ENCODE measurements at places on chromosomes 7 and 10.

DNA sequence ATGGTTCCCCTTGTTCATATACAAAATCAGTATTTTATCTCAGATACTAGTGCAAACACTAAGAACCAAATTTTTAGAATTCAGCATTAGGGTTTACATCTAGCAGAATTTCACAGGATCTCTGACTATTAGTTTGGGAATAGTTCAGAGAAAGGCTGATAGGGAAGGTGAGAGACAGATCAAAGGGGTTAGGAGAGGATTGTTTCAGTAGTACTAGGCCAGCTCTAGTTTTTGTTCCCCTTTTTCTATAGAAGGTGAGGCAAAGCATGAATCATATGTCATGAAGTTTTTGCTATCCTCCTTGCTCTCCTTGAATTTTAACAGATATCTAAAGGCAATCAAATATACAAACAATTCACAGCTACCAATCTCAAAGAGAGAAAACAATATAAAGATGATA lies 26.1 kb upstream of the CTNNA3 start:
- no peak for DNase-seq

- no peak for DNase-seq
Measured at GRCh38 chr10:119478111-119478802, 64.3 kb downstream of the RGS10 start.

GRCh38 chr10:43409385-43410109 lies 561 bp upstream of the HNRNPF start:
- peak; percentile 42 for DNase-seq

GRCh38 chr7:128108129-128108528 lies 76.9 kb upstream of the LRRC4 start:
- no peak for DNase-seq

- DNase-seq = no peak
Measured at GRCh38 chr10:59878289-59878688, 28.1 kb downstream of the CCDC6 start.

DNA sequence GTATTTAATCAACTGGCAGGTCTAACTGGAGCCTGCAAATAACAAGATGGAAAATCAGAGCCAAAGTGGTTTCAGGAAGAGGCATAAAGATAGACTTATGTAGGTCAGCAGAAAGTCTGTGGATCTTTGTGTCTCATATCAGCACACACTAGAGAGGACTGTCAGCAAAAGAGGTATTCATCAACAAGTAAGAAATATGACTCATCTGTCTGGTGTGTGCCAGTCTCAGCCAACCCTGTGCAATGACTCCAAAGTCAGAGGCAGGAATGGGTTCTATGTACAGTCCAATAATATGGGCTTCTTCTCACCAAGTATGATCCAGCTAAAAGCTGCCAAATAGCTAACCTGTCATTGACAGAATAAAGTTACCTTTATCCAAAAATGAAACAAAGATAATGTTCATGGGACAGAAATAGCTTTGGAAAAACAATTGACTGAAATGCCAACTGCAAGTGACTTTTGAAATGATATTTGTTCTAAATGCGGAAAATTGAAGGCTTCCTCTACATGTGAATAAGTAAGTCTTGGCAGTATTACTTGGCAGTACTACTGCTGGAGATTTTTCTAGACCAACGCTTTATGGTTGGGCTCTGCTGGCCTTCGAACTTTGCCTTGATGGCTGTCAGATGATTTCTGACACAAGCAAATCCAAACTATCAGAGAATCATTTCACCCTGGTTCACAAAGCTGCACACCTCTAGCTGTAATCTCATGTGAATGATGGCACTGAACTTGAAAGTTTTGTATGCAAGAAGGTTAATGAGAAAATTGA lies 272.3 kb upstream of the SEMA3C start:
- no peak for DNase-seq

DNA sequence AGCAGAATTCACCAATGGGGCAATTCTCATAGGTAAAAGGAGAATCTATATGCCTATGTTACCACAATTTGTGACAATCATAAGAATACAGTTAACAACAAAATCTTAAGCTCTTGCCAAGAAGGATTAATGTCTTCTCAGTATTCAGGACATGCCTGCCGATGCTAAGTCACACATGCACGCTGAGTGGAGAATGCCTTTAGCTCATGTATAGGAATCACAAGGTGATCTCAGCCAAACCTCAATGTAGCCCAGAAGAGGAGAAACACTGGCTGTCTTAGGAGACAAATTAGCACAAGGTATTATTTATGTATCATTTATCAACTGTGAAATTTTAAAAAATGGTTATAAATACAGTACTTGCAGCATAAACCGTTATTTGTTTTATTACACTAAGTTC lies 2.7 kb downstream of the HTR7 start:
- DNase-seq = no peak

DNA sequence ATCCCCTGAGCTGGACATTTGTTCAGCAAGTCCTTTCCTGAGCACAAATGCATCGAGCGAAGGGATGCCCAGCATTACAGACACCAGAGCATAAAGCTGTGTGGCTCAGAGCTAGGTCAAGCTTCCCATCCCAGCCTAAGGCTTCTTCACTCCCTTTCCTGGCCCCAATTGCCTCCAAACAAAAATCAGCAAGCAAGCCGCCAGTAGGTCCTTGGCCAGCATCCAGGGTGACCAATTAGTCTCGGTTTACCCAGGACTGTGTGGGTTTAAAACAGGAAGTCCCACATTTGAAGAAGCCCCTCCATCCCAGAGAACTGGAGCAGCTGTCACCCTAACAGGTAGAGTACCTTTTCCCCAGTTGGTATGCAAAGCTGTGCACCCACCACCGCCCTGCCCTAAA lies 51.2 kb downstream of the PRKAG2 start:
- no peak for DNase-seq

DNA sequence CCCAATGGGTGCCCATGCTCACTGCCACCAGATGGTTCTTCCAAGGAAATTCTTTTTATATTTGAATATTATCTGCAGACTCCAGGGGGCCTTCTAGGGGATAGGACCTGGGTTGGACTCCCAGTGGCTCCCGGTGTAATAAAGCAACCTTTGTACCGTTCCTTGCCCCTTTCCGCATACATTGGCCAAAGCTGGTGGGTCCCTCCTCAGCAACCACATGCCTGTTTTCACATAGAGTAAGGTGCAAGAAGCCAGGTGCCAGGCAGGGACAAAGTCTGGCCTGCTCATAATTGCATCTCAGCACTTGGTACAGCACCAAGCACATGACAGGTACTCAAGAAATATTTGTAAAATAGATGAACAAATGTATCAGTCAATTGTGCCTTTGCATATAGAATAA lies 46.4 kb upstream of the PPP1R3C start:
- no peak for DNase-seq

- DNase-seq = no peak
Measured at GRCh38 chr10:79331226-79331625, 16.0 kb upstream of the PPIF start.

DNA sequence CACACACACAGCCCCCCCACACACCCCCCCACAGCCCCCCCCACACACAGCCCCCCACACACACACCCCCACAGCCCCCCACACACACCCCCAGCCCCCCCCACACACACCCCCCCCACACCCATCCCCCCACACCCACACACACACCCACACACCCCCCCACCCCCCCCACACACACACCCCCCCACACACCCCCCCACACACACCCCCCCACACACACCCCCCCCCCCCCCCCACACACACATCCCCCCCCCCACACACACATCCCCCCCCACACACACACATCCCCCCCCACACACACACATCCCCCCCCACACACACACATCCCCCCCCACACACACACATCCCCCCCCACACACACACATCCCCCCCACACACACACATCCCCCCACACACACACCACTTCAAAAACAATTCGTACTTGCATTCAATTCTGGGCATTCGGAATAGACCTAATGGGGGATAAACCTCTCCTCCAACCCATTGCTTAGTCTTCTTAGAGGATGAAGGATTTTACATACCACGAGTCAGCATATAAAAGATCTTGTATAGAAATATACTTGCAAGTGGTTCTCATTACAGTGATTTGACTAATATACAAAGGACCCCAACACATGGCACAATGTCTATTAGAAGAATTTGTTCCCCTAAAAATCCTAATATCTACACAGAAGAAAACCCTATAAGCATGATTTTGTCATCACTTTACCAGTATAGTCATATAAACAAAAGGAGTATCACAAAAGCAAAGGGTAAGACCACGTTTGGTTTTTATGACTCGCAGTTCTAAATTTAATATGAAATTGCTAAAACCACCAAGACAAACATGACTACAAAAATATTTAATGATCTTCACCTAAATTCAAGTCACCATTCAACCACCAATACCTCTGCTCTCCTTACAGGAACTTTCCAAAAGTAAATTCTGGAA lies 80.9 kb downstream of the DIP2C start:
- DNase-seq = no peak

- no peak for DNase-seq
Measured at GRCh38 chr10:119461380-119461779, 81.1 kb downstream of the RGS10 start.

DNA sequence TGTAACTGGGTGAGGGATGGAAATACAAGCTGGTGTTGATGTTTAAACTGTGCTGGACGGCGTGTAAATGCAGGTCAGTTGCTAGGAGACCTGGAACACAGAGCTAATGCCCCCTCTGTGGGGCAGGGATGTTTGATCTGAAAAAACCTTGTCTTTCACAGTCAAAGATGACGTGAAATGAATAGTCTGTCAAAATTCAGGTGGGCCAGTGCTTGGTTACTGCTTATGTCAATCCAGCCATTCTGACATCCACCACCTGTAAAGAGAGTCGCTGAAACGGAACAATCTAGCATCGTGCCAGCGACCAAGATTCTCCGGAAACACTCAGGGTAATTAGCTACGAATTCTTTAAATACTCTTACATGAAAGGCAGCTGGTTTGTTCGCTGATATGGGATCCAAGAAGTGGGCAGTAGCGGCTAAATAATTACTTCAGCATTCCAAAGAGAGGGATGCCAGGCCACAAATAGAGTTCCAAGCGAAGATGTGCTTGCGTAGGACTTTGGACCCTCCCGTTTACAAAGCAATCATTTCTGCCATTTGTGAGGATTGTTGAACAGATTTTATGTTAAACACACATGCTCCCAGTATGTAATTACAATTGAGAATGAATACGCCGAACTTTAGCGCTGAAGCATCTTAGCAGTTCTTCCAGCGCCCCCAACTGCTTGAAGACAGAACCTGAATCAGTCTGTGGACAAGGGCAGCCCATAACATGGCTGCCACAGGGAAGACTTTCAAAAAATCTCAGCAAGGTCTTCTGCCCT lies 7.3 kb upstream of the ASB4 start:
- no peak for DNase-seq

GRCh38 chr10:60757420-60757895 lies 20.8 kb upstream of the CDK1 start:
- no peak for DNase-seq

DNA sequence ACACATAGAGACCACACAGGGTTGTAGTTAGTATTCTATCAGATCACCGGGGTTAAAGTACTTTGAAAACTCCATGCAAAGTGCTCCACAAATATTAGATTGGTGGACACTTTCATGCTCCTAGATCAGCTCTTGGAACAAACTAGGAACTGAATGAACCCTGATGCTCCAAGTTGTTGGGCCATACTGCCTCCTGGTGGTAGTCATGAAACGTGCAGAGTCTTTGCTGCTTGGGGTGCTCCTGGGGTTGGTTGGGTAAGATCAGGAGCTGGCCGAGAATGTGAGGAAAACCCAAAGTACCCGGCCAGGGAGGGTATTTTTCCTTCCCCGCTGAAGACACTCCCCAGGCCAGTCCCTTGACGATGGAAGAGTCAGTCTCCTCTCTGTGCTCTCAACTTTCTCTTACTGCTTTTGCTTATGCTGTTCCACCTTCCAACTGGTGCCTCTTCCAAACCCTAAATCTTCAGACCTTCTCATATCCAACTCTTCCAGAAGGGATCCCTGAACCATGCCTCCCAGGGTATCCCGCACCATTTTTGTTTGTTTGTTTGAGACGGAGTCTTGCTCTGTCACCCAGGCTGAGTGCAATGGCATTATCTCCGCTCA lies 918 bp upstream of the RPEL1 start:
- peak; percentile 23 for DNase-seq

GRCh38 chr7:41503438-41503837 lies 199.5 kb downstream of the INHBA start:
- no peak for DNase-seq

- DNase-seq = no peak
Measured at GRCh38 chr7:121330053-121330833, 1.4 kb downstream of the WNT16 start.

DNA sequence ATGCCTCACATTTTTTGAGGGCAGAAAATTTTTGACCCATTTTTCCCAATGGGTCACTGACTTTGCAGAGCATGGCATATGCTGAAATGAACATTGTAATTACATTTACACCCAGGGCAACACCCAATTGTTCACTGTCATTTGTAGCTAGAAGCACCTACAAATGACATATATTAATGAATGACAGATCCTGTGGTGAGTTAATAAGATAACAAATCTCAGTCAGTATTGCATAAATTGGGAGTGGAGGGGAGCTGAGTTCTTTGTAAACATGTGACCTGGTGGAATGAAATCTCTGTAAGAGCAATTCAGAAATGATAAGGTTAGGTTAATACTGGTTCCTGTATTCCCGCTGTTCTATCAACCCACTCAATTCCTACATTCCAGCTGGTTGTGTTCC lies 255.1 kb upstream of the LRRN3 start:
- no peak for DNase-seq

- peak; percentile 24 for DNase-seq
Measured at GRCh38 chr7:17939606-17940301, 540 bp downstream of the SNX13 start.

DNA sequence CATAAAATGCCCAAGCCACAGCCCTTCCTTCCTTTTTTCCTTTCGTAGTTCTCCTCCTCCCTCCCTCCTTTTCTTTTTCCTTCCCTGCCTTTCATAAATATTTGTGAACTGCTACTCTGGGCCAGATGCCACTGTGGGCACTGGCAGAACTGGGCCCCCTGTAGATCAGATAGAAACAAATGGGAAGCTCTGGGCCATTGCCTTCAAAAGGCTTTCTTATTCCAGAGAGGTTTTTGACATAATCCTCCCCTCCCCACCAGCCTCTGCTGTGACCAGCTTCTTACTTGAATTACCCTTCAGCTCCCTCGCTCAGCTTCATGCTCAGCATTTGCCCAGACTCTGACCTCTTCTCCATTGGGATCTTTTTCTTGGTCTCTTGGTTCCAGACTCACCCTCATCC lies 886.8 kb downstream of the LRMDA start:
- DNase-seq = no peak

DNA sequence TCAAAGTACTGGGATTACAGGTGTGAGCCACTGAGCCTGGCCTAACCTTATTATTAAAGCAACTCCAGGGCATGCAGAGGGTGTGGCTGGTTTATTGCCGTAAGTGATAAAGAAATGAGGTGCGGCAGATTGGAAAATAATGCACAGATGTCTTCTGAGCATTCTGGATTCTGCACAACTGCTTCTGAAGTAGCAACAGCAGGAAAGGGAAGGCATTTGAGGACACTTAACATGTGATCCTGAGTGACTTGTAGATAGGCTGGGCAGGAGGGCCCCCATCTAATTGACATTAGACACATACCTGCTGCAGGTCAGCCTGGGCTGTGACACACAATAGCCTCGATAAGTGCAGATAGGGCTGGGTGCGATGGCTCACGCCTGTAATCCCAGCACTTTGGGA lies 5.6 kb downstream of the RHBDD2 start:
- no peak for DNase-seq

Data from stimulated activated CD8-positive, alpha-beta memory T cell treated with anti-CD3 and anti-CD28 coated beads, Interleukin-12 subunit alpha, Interleukin-12 subunit beta, amount 100 ng/mL, for 4 hours (primary cell).